Left renal cortex interstitium (tissue), 4 donors: ENCODE measurements at places on chromosomes 13 and 19. TPM values are rescaled to one million over a fixed set of nuclear protein-coding genes. Genes with fewer than 3 reads are reported as not detected.

KLK15 gene
- polyA plus RNA-seq: not detected

DNA sequence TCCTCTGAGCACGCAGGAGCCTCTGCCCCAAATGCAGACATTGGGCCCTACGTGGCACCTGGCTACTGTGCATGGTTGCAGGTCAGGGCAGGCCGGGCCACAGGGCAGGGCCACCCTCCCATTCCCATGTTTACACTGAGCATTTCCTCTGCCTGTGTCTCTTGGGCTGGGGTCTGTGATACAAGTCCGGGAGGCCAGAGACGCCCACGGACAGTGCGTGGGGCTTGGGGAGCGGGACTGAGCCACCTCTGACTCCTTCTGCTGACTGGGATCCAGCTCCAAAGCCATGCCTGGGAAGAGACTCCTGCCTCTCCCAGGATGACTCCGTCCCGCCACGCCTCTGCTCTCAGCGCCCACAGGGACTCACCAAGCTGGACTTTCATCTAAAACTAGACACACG lies 18.8 kb downstream of the GAS6 start:
- no peak for DNase-seq

CD79A gene
- polyA plus RNA-seq: 0.79 TPM

GRCh38 chr13:39469676-39470075 lies 133.3 kb downstream of the LHFPL6 start:
- DNase-seq: no peak

GRCh38 chr13:33453936-33454335 lies 168.4 kb upstream of the STARD13 start:
- no peak for DNase-seq

GRCh38 chr13:52010890-52011631 lies at the start of gene ATP7B:
TSS of gene ATP7B (minus strand) at chr13:52011450. CDS start at chr13:52011337, 113 bp downstream.
- DNase-seq: no peak

- DNase-seq: no peak
These were observed 1.9 kb downstream of the BTBD2 start for GRCh38 chr19:2013683-2013961.

GRCh38 chr19:18523841-18524240 lies 2.0 kb upstream of the ELL start:
- DNase-seq: no peak

IGFL2 gene
- polyA plus RNA-seq: not detected

- no peak for DNase-seq
These were observed 75.6 kb upstream of the TM9SF2 start for GRCh38 chr13:99425485-99426341.

B3GLCT gene
- 18.4 TPM for polyA plus RNA-seq

GRCh38 chr13:30037766-30038165 lies 187.3 kb upstream of the UBL3 start:
- DNase-seq: no peak

GRCh38 chr13:25766576-25766975 lies 285.2 kb downstream of the SHISA2 start:
- no peak for DNase-seq

SCN1B gene
- 1.4 TPM for polyA plus RNA-seq

ZNF177 gene
- 16.8 TPM for polyA plus RNA-seq

- no peak for DNase-seq
These were observed 5.8 kb downstream of the DYRK1B start for GRCh38 chr19:39828015-39828653.

DNA sequence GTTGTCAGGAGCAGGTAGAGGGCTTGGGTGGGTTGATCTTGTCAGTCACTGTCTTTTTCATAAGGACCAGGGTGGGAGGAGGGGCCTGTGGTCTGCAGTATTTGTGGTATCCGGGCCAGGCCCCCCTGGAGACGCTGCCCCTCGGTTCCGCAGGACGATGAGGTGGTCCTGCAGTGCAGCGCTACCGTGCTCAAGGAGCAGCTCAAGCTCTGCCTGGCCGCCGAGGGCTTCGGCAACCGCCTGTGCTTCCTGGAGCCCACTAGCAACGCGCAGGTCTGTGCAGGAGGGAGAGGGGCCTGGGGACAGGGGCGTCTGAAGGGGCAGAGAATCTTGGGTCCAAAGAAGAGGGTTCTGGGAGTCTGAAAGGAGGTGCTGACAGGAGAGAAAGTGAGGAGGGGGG lies 7.1 kb downstream of the RYR1 start:
- no peak for DNase-seq

DNA sequence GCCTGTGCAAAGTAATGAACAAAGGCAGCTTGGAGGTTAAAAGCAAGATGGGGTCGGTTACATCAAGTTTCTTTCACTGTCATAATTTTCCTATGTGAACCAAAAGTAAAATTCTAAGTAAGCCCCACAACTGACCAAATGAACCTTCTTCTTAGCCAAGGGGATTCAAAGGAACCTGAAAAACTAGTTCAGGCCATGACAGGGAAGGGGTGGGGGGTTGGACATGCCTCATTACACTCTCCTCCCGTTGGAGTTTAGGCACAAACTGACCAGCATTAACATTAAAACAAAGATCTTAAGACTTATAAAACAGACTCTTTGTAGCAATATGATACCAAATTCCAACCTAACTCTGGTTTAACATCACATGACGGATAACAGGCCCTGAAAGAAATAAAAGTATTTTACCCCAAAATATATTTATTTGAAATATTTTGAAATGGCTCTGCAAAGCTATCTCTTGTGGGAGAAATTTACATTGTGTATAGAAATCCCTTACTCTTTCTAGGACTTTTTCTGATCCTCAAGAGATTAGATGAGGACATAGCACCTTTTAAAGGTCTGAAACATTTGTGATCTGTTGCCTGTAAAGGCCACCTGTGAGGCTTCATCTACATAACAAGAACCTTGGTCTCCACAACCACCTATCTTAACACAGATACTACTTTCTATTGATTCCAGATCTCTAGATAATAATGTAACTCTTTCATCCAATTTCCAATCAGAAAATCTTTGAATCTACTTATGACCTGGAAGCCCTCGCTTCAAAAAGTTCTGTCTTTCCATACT lies 1829.0 kb upstream of the MIR17HG start:
- no peak for DNase-seq

TGFB1 gene
- polyA plus RNA-seq: 29.1 TPM

DNA sequence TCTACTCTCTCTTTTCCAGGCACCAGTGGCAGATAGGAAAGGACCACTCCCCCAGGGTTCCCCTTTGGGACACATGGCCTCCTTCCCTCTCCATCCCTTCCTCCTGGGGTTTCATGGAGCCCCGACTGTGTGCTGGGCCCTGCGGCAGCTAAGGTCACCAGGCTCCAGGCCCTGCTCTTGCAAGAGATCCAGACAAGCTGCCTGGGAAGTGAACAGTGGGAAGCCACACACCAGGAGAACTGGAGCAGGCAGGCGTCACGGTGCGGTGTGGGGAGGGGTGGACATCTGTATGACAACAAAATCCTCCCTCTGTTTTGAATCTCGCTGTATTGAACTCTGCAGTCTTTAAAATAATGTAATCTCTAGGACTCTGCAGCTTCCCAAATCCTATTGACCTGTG lies 330.1 kb downstream of the UQCRFS1 start:
- DNase-seq: no peak

MUC16 gene
- 0.03 TPM for polyA plus RNA-seq

DNA sequence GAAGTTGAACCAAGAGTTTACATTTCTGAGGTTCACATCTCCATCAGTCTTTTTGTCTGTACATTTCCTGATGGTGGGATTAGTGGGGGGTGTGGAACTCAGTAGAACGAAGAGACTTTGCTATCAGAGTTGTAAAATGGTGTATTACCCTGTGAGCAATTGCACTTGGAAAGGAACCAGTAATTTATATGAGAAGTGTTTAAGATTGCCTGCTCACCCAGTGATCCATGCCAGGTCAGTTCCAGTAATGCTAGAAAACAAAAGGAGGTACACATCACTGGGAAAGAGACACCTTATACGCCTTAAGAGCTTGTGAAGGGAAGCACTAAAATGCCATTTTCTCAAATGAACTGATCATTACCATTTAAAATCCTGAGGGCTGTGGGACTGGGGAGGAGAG lies 7.5 kb upstream of the DACH1 start:
- no peak for DNase-seq

C19orf85 gene
- not detected for polyA plus RNA-seq

- no peak for DNase-seq
These were observed 49.9 kb downstream of the EDNRB start for GRCh38 chr13:77868717-77869116.

ARRDC5 gene
- polyA plus RNA-seq: not detected

- DNase-seq: no peak
These were observed 50.9 kb upstream of the C13orf46 start for GRCh38 chr13:114024603-114025404.
